ENCODE measurements at places on chromosomes 2 and 18. TPM values are rescaled to one million over a fixed set of nuclear protein-coding genes. Genes with fewer than 3 reads are reported as not detected.

DSG1 gene
- not detected for total RNA-seq

- H3K27ac ChIP-seq = no peak overlapping the region
- peaks cover 19% of the 10 kb centered on the region for H3K4me1 ChIP-seq
- no peak overlapping the region for H3K4me3 ChIP-seq
These were observed 16.7 kb downstream of the ZEB2 start for GRCh38 chr2:144503242-144503641.

DNA sequence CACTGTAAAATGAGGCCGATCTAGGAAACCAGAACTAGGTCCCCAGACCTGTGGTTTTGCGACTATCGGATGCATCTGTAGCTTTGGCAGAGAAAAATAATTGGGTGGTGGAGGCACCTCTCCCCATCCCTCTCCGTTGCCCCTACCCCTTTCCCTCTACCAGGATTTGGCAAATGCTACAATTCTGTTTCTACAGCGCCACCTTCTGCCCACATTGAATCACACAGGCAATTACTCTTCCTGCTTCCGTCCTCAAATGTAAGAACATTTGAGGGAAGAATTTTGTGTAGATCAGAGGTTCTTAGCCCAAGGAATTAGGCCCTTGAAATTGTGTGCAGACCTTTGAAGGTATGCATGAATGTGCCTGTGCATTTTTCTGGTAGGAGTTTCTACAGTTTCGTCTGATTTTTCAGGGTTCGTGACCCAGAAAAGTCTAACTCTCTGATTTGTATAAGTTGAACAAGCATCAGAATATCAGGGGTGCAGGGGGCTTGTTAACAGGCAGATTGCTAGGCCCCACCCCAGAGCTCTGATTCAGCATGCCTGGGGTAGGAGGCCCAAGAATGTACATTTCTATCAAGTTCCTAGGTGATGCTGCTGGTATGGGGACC is 11.2 kb downstream of the ATP6V1B1 start:
- H3K4me1 ChIP-seq = peaks cover 4% of the 10 kb centered on the region
- no peak overlapping the region for H3K4me3 ChIP-seq
- no peak overlapping the region for H3K27ac ChIP-seq

GRCh38 chr18:51153659-51154371 is 43.7 kb downstream of the MEX3C start:
- no peak overlapping the region for H3K4me3 ChIP-seq
- no peaks in the 10 kb centered on the region for H3K36me3 ChIP-seq
- no peaks in the 10 kb centered on the region for H3K4me1 ChIP-seq
- H3K27ac ChIP-seq = no peak overlapping the region

- no peaks in the 10 kb centered on the region for H3K4me1 ChIP-seq
- no peaks in the 10 kb centered on the region for H3K27me3 ChIP-seq
- peak; percentile 60 for DNase-seq
- no peak overlapping the region for H3K4me3 ChIP-seq
These were observed 1624.2 kb downstream of the LRP1B start for GRCh38 chr2:140506606-140507005.

GRCh38 chr2:236656721-236657120 is 87.1 kb downstream of the ACKR3 start:
- H3K4me3 ChIP-seq = no peak overlapping the region
- DNase-seq = no peak
- H3K36me3 ChIP-seq = no peaks in the 10 kb centered on the region
- H3K4me1 ChIP-seq = peaks cover 7% of the 10 kb centered on the region

All from IMR-90 (cell line).